ENCODE measurements at places on chromosomes 7 and 10.

- DNase-seq, result no peak
Measured at GRCh38 chr7:111593343-111593742, 31.1 kb upstream of the IMMP2L start.

DNA sequence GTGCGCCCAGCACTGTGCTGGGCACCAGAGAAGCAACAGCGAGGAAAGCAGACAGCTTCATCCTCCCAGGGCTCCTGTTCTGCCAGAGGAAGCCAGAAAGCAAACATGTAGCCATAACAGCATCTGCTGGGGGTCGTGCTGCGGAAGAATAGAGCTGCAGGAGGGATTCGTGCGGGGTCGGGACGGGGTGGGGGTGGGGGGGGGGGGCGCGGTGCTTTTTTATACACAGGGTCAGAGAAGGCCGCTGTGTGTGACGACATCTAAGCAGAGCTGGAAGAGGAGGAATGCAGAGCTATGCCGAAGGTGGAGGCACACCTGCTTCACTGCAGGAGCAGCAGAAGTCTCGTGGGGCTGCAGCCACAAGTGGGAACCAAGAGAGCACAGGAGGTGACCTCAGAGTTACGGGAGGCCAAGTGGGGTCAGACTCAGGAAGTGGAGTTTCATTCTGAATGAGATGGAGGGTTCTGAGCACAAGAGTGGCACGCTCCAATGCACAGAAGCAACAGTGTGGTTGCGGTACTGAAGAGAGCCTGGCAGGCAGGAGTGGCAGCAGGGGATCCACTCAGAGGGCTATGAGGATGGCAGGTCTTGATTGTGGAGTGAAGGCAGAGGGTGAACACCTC is 11.1 kb downstream of the PKD1L1 start:
- no peak for DNase-seq

GRCh38 chr10:114634609-114634979 is 23.5 kb downstream of the ABLIM1 start:
- no peak for DNase-seq

GRCh38 chr10:71978476-71978875 is 14.3 kb downstream of the CHST3 start:
- no peak for DNase-seq

DNA sequence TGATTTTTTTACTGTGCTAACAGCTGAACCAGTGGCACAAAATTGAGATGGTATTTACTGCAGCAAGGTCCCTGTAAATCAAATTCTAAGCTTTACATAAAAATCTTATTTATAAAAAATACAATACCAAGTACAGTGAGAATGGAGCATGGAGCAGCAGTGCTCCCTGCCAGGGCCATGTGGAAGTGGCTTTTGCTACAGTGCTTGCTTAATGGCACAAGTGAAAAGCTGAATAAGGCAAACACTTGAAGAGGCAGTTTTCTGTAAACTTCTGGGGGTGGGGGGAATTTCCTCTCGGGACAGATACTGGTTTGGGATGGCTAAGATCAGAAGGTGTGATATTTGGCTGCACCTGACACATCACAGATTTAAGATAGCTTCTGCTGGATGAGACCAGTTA is 27.5 kb downstream of the AP3M1 start:
- DNase-seq, result no peak

DNA sequence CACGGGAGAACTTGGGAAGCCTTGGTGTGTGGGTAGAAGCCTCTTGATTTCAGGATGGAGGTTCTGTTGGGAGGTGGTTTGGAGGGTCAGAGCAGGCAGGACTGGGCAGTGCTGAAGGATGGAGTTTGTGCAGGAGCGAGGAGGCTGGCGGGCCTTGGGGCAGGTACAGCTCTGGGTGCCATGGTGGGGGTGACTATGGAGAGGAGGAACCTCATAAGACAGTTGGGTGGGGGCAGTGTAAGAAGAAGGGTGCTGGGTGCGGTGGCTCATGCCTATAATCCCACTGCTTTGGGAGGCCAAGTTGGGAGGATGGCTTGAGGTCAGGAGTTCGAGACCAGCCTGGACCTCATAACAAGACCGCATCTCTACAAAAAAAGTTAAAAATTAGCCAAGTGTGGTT is 54.7 kb upstream of the GTF2IRD1 start:
- DNase-seq, result no peak

DNA sequence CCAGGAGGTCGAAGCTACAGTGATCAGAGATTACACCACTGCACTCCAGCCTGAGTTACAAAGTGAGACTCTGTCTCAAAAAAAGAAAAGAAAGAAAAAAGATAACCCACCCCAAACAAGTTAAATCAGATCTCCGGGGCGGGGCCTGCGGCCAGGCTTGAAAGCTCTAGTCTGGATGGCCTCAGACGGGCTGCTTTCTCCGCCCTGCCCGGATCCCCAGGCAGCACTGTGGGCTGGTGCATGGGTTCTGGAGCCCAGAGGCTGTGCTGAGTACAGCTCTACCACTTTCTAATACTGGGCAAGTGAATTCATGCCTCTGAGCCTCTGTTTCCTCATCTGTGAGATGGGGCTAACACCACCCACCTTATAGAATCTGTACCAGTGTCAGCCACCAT is 83.7 kb downstream of the ZMIZ1 start:
- no peak for DNase-seq

GRCh38 chr10:104336821-104337467 is 1.3 kb downstream of the ITPRIP start:
- no peak for DNase-seq

DNA sequence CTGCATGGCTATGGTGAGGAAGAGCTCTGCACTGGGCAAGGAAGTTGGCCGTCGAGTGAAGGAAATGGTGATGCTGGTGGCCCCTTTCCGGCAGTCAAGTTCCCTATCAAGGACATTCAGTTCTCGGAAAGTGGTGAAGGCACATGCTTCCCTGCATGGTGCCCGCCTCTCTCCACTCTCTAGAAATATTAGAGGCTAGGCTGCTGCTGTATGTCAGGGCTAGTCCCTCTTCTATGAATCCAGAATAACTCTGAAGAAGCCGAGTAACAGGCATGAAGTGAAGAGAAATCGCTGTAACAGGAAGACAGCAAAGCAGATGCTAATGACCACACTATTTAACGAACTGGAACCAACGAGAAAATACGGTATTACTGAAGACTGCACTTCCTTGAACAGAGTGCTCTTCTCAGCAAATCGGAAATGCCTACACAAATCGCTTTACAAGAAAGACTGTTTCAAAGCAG is 5.4 kb downstream of the IDI1 start:
- no peak for DNase-seq

DNA sequence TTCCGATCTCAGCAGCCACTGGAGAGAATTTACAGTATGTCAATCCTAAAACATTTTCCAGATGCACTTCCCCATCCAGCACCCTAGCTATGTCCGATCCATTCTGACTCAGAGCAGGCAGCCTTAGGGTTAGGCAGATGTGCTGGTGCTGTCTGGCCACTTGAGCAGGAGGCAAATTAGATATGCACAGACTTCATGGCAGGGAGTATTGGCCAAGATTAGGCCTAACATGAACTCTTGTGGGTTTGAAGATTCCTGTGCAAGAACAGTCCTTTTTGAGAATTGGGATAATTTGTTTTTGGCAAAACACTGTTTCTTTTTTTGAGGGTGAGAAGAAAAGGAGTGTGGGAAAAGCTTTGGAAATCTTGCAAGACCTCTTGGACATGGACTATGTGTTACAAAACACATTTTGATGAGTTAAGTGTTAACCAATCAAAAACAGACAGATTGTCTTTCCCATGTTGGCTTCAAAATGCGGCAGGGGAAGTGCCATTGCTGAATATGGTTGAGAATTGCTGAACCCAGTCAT is 218.6 kb upstream of the INHBA start:
- no peak for DNase-seq

DNA sequence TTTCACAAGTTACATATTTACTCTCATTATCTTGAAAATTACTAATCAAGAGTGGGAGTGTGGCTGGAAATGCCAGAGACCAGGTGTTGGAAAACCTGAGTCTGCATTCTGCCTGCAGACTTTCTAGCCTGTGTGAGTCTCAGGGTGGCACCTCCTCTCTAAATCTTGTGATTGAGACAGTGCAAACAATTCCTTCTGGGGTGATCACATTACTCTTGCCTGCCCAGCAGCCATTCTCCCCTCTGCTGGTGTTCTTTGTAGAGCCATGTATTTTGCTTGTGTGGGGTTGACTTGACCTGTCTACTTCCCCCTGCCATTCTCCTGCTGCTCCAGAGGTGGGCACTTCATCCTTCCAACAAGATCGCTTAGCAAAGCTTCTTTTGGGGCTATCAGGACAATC is 101.1 kb downstream of the RAPGEF5 start:
- DNase-seq, result no peak

GRCh38 chr7:115721293-115722217 is 309.0 kb downstream of the TFEC start:
- no peak for DNase-seq

GRCh38 chr7:140317999-140318398 is 80.3 kb downstream of the SLC37A3 start:
- DNase-seq, result no peak

GRCh38 chr10:89029181-89029580 is 38.6 kb downstream of the FAS start:
- DNase-seq, result no peak

DNA sequence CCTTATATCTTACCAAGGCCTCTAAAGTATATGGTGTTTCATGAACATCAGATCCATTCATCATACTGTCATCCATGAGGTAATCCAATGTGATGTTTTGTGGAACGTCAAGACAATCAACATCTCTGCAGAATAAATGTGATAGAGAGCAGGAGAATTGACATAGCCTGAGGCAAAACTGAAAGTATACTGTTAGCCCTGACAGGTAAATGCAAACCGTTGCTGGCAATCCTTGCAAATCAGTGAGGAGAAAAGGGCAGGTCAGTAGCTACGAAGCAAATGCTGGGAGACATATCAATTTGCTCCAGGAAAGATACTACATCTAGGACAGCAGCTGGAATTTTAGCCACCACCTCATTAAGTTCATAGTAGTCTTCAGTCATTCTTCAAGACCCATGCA is 4.5 kb upstream of the CCDC3 start:
- DNase-seq, result no peak

DNA sequence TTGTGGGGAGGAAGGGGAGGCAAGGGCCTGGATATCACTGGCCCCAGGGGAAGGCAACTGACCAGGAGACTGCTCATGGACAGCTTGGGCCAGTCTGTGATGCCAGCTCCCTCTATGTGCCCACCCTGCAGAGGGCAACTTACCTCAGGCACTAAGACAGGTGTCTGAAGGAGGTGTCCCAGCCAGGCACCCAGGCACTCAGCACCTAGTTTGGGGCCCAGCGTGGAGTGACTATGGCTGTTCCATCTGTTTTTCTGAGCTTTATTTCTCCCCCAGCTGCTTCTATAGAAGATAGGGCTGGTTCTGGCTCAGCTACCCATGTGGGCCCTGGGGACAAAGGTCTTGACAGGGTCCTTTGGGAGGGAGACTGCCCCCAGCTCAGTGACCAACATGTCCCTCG is 150.6 kb upstream of the PCBD1 start:
- no peak for DNase-seq

DNA sequence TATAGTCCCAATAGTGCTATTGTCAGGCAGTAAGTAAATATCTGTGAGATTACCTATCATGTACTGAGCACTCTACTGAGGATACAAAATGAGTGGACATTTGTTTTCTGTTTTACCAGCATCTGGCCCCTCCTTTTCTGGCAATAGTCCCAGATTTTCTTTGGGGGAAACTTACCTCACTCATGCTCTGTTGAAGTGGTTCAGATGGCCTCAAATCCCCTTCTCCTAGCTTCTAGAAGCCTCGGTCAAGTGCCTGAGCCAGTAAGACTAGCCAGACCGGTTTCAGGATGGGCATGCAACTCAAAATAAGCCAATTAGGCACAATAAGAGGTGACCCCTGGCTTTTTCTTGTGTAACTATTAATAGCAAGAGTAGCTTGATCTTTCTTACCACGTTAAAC is 19.7 kb downstream of the TRDMT1 start:
- no peak for DNase-seq

- DNase-seq, result no peak
Measured at GRCh38 chr10:70920519-70920918, 32.2 kb upstream of the PCBD1 start.

GRCh38 chr10:62759599-62760175 is 44.8 kb upstream of the ADO start:
- no peak for DNase-seq

DNA sequence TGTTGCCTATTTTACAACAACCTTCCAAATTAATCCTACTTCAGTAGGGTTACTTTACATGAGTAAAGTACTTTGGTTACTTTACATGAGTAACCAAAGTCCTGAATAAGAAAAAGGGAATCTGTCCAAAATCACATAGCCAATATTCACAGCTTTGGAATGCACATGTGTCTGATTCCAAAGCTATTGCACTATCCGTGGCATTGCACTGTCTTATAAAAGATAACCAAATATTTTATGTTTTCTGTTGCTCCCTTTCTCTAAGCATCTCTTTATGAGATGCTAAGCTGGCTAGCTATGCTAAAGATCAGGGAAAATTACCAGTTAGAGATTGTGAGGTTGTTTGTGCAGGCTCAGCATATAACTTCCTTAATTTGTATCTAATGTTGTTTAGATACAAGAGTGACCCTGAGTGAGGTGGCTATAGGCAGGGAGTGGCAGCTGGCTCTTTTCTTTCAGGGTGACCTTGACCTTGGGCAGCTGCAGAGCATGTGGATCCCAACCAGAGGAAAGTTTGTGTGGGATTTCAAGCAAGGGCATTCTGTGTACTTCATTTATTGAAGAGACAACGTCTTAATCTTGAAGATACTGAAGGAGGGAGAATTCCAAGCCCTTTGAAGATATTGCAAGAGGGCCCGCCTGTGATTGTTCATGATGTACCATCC is 366.1 kb upstream of the ANKRD30A start:
- DNase-seq, result no peak

DNA sequence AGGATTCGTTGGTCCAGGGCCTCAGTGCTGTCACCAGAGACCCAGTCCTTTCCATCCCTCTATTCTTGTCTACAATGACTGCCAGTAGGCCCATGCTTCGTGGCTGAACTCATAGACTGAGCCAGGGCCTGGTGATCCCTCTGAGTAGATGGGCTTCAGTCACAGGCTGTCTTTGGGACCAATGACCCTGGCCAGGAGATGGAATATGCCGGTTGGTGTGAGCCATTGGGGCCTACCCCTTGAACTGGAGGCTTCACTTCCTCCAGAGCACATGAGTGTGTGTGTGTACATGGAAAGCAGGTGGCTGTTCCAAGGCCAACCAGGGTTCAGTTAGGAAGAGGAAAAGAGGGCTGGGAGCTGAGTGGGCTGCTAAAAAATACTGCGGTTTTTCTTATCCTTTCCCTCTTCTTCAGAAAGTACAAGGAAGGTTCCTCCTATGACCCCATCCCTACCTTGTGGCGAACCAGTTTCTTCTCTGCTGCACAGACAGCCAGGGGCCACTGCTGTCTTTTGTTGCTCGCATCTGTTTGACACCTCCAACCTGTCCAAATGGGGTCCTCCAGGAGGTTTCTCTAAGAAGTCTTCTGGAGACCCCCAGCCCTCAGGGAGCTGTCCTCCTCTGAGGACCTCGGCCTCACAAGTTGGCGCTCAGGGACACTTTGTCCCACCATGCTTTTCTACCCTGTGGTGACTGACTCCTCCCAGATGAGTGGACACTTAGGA is 36.6 kb downstream of the ADRA2A start:
- no peak for DNase-seq

GRCh38 chr10:91665842-91666241 is 33.0 kb upstream of the PPP1R3C start:
- no peak for DNase-seq

All from activated T-cell treated with anti-CD3 and anti-CD28 coated beads, Interleukin-2, amount 50 U/mL, for 4 hours (primary cell).